ENCODE measurements at places on chromosomes 2 and 18.

DNA sequence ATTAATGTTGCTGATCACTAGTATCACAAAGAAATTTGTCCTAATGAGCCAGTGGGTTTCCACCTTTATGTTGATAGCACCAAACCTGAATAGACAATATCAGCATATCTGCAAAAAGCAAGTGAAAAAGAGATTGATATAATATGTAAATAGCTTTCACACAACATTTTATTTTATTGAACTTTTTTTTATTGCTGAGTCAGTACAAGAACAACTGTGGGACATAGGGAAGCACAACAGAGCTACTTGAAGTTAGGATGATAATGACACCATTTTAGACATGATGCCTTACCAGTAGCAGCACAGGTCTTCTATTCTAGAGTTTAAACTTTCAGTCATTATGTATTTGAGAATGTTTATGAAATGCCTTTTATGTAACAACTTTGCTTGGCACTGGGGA, 554.1 kb upstream of the SETBP1 start:
- no peak for DNase-seq

DNA sequence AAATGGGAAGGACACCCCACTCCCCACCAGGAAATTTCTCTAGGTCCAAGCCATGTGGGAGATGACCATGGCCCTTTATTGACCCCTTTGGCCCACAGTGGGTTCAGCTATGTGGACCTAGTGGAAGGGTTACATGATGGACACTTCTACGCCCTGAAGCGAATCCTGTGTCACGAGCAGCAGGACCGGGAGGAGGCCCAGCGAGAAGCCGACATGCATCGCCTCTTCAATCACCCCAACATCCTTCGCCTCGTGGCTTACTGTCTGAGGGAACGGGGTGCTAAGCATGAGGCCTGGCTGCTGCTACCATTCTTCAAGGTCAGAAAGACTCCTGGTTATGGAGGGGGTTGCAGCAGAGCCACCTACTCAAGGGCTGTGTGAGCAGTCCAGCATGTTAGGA, 1.3 kb downstream of the STK16 start:
- DNase-seq = no peak

DNA sequence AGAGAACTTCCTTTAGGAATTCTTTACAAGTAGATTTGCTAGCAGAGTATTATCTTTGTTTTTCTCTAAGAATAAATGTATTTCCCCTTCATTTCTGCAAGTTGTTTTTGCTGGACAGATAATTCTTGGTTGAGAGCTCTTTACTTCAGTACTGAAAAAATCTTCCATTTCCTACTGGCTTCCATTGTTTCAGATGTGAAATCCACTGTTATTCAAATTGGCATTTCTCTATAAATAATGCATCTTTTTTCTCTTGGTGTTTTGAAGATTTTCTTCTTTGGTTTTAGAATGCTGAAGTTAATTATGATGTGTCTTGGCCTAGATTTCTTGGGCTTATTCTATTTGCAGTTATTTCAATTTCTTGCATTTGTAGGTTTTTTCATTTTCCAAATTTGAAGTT, 270.0 kb upstream of the GYPC start:
- DNase-seq = no peak

GRCh38 chr2:30569946-30570345, 122.9 kb downstream of the LCLAT1 start:
- peak; percentile 14 for DNase-seq

- no peak for DNase-seq
Measured at GRCh38 chr2:54428108-54428831, 27.9 kb upstream of the SPTBN1 start.

DNA sequence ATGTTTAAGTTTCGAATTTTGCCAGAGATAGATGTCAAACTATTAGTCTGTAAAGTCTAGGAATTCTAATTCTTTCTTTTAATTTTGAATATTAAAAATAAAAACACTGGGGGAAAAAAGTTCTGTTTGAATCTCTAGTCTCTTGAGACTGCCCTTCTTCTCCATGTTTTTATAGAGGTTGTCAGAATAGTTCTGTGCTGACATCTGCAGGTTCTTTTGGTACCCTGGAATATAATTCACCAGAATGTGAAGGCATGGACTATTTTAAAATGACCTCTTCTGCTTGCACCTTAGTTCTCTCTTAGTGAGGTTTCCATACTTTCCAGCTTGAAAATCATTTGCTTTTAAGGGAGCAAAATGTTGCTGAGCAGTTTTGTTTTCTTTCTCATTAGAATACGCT, 121.0 kb upstream of the MSTN start:
- DNase-seq = no peak
